ENCODE measurements at places on chromosomes 7 and 10.

GRCh38 chr10:57162231-57162630 lies 801.2 kb upstream of the ZWINT start:
- DNase-seq: no peak

GRCh38 chr7:92246360-92247101 lies 757 bp downstream of the ANKIB1 start:
- peak; percentile 8 for DNase-seq

DNA sequence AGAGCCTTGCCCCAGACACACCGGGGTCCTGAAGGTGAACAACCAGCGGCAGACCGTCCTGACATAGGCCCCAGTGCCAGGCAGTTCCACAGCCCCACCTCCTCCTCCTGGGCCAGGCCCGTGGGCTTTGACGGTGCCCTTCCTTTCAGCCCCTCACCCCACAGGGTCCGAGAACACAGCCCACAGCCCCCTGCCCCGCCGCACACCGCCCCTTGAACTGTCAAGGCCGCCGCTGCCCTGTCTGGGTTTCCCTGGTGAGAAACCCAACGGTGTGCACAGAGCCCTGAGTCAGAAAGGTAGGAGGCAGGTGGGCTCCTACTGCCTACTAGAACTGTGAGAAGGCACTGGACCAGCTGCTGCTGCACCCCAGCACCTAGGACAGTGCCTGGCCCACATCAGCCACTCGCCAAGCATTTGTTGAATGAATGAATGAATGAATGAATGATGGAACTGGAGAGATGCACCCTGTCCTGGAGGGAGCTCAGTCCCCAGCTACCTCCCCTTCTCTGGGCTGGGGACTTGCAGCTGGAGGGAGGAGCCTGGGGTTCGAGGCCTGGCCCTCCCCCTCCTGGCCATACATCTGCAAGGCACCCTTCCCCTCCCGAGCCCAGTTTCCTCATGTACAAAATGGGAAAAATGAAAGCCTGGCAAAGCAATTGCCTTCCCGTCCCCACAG lies 117.9 kb downstream of the SLIT1 start:
- no peak for DNase-seq

- no peak for DNase-seq
These were observed at the start of gene OPALIN for GRCh38 chr10:96358851-96359540. OPALIN (minus strand) TSS chr10:96359002; CDS start chr10:96358896, 106 bp downstream.

GRCh38 chr7:108417144-108417543 lies 39.1 kb downstream of the NRCAM start:
- DNase-seq: no peak

DNA sequence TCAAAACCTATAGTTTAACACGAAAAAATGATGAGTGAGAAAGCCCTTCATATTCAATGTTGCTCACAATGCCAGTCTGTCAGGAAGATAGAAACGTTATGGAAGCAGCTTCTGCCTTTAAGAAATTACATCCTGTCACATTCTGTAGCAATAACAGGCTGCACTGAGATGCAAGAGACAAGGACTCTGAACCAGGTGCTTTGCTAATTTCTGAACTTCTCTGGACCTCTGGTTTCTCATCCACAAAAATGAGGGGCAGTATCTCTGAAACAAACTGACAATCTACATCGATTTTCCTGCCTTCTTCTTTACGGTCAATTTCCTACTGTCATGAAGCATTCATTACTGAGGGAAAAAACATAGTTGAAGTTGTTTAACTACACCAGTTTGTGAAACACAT lies 234.0 kb downstream of the SNX13 start:
- DNase-seq: peak; percentile 5

DNA sequence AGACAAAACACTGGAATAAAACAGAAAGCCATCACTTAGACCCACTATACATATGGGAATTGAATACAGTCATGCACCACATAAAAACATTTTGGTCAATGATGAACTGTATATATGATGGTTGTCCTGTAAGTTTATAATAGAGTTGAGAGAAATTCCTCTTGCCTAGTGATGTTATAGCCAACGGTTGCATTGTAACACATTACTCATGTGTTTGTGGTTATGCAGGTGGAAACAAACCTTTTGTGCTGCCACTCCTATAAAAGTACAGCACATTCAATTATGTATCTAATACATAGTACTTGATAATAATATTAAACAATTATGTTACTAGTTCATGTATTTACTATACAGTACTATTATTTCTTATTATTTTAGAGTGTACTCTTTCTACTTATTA lies 381.2 kb upstream of the MBL2 start:
- no peak for DNase-seq

DNA sequence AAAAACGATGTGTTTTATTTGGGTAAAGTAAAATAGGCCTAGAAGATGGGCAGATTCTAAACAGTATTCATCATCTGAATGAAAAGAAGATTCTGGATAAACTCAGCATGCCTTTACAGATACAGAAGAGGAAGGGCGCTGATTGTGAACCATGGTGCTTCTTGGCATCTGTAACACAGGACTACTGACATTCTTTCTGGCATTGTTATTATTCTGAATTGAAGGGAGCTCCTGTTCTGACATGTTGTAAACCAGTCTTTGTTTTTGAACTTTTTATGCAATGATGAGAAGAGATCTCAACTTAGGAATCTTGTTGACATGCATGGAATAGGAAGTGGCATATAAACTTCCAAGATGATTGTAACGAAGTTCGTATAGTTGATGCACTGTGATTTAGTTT lies 13.5 kb downstream of the RPA3 start:
- no peak for DNase-seq

GRCh38 chr10:79059859-79060379 lies 8.8 kb upstream of the ZMIZ1 start:
- DNase-seq: no peak

DNA sequence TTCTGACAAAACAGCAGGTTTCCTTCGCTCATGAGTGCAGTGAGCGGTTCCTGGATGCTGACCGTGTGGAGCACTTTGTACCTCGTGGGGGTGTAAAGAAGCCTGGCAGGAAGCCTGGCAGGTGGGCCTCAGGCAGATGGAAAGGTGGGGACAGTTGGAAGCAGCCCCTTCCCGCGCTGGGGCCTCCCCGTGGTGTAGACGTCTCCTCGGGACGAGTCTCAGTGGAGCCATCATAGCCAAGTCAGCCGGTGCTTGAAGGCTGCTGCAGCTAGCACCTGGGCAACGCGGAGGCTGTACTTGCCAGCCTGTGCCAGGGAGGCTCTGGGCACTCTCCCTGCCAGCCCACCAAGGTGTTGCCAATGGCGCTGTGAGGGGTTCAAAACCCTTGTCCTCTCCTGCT lies 154.5 kb downstream of the WDR37 start:
- DNase-seq: no peak

GRCh38 chr10:75083972-75084833 lies 27.3 kb upstream of the SAMD8 start:
- DNase-seq: no peak

All from MV-4-11 (cell line).